ENCODE measurements at places on chromosomes 11 and 22.

GRCh38 chr11:123216249-123216648, 21.2 kb upstream of the CLMP start:
- no peak for DNase-seq

DNA sequence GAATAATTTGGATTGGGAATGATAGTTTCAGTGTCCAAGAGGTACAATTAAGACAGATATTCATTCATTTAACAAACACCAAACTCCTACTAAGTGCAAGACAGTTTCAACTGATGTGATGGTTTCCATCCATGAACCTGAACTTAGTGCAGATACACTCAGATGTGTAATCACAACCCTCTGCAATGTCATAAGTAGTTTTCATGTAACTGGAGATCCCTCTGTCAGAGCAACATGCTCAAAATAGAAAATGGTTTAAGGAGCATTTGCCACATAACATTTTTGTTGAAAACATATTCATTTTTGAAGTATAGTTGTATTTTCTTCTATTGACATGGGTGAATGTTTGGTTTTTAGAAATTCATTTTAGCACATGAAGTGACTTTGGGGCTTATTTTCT, 16.5 kb upstream of the PKNOX2 start:
- DNase-seq: no peak

GRCh38 chr11:65625628-65626342, 10.2 kb downstream of the PCNX3 start:
- DNase-seq: peak; percentile 58

DNA sequence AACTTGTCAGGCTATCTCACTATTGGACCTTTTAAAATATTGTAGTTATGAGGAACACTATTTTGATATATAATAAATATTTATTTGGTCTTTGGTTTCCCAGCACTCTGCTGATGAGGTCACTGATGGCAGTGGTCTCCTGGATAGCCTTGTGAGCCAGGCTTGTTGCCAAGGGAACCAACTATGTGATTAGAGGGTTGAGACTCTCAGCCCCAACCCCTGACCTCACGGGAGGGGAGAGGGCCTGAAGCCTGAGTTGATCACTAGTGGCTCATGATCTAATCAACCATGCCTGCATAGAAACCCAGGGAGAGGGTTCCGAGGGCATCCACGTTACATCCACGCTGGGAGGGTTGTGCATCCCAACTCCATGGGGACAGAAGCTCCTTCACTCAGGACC, 10.8 kb downstream of the PANX1 start:
- no peak for DNase-seq

GRCh38 chr11:11396301-11397035, 43.4 kb upstream of the CSNK2A3 start:
- no peak for DNase-seq

- DNase-seq: peak; percentile 46
Measured at GRCh38 chr11:116776522-116776984, 3.8 kb upstream of the BUD13 start.

DNA sequence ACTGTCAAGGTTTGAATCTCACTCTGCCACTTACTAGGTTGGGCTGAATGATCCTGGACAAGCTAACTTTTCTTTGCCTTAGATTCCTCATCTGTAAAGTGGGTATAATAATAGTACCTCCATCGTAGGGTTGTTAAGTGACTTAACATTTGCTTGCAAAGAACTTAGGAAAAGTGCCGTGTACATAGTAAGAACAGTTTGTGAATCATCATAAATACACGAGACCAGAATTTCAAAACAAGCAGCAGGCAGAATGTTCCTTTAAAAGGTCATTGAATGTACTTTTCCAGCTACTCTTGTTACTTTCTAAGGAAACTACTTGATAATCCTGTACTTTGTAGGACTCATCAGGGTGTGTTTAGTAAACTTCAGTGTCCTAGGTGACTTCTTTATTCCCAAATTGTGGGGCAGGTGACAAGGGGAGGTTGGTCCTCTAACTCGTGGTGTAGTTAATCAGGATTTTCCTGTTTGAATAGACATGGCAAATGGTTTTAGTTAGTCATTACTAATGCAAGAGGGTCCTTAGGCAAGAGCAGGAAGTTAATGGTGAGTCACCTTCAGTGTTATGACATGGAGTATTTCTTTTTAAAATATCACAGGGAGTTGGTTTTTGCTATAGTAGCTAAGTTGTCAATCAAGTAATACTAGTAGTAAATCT, 67.9 kb downstream of the YAP1 start:
- no peak for DNase-seq

- DNase-seq: no peak
Measured at GRCh38 chr11:45890886-45891550, 5.6 kb downstream of the MAPK8IP1 start.

- DNase-seq: no peak
Measured at GRCh38 chr11:114050258-114050927, 9.1 kb upstream of the ZBTB16 start.

DNA sequence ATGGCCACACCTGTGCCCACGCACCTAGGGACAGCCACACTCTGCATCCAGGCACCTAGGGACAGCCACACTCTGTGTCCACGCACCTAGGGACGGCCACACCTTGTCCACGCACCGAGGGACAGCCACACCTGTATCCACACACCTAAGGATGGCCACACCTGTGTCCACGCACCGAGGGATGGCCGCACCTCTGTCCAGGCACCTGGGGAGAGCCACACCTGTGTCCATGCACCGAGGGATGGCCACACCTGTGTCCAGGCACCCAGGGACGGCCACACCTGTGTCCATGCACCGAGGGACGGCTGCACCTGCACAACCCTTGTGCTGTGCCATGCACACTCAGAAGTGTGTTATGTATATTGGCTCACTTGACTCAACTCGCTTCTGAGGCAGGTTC, 10.8 kb downstream of the OVOL1 start:
- no peak for DNase-seq

Data from activated CD4-positive, alpha-beta T cell treated with anti-CD3 and anti-CD28 coated beads for 48 hours (primary cell).